ENCODE measurements at places on chromosomes 5 and 9.

DNA sequence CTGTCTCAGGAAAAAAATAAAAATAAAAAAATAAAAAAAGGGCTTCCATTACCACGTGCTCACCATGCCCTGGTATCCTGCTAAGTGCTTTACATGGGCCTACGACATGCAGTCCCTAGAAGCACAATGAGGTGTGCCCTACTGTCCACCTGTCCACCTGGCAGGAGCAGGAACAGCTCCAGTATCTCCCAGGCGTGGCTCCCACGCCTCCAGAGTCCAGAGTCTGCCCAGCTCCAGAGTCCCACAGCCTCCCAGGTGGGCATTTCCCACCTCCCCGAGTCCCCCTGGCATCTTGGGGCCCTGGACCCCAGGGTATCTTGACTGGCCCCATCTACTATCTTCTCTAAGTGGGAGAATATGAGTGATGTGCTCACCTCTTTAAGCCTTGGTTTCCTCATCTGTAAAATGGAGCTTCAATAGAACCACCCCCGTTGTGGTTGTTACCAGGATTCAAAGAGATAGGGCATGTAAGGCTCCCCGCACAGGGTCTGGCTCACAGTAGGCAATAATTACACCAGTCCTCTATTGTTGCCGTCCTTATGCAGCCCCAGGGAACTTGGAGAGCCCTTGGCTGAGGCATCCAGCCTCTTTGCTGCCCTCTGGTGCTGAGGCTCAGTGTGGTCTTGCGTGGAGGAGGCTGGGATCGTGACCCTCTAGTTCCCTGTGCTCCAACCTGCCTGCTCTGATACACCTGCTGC is 8.9 kb downstream of the CXCL14 start:
- no peak for DNase-seq

DNA sequence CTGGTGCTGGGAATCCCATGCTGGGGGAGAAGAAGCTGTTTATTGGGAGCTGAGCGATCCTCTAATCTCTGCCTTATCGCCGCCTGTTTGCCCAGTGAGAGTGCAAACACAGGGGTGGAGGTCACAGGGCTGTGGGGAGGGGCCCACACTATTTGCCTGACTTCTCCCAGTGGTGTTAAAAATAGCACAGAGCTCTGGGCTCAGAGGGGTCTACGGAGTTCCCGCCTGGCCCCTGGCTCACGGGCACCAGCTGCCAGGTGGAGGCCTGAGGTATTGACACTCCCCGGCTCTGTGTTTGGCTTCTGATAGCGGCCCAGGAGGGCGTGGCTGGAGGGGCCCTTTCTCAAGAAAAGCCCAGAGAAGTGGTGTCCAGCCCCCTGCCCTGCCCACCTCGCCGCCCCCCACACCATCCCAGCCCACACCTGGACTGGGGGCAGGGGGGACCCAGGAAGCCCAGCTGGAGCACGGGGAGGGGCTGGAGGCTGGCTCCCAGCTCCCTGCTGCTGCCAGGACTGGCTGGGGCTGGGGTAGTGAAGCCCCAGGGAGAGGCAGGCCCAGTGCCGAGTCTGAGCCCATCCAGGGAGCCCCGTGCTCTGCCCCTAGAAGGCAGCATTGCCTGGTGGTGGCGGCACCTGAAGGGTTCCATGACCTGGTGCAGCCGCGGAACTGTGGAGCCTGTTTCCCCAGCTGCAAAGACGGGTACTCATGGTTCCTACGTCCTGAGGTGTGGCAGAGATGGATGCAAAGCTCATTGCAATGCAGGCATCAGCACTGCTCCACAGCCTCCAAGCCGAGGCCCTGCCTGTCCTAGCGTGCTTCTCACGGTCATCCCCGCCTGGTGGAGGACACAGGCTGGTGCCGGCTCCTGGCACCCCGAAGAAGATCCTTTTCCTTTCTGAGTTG is 35.7 kb upstream of the EGFL7 start:
- DNase-seq: no peak

- DNase-seq: peak; percentile 44
Observed at GRCh38 chr5:180289433-180289832, 2.5 kb downstream of the MAPK9 start.

- no peak for DNase-seq
Observed at GRCh38 chr5:16784843-16785791, 151.0 kb downstream of the MYO10 start.

DNA sequence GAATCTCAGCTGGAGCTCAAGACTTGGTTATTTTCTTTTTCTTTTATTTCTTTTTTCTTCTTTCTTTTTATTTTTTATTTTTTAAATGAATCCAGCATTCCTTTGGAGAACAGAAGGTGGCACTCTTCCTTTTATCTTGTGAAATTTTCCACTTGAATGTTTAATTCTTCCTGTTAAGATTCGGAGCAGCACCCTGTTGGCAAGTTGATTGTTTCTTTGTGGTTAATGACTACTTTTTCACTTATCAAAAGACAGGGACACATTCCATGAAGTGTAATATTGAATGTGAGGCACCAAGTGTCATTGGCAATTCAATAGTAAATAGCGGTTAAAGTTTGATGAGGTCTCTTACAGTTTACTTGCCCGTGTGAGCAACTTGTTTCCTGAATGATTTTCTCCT is 240.5 kb upstream of the CHD1 start:
- DNase-seq: no peak
